Erythroblast (primary cell): ENCODE measurements at places on chromosomes 2 and 18.
A peak's percentile ranks its signal among the peaks of the same experiment; 100 is the strongest.

DNA sequence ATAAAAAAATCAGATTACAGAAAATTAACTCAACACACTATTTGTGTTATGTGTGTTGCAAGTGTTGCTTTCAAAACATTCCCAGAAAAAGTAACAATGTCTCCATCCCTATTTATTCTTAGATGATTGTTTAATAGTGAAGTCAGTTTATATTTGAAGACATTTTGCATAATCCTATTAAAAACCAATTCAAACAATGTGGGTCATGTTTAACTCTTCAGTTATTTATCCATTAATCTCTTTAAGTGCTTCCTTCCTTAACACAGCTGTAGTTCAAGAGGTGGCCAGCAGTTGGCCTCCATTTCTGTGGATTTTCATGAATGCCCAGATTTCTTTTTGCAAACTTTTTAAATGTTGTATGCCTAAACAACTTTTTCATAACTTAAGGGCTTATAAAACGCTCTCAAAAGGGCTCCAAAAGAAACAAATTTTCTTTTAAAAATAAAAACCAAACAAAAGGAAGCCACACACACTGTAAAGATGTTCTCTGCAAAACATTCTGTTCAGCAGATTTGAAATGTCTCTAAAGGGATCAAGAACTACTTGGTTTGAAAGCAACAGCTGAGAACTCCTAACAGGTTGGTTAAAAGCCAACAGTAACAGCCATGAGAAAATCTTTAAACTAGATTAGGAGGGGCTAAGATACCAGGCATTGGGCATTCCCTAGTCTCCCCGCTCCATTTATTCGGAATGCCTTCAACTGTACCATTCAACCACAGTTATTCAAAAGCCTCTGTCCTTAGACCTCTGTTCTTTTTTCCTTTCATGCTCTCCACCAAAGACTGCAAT, 71.5 kb downstream of the THADA start:
- DNase-seq = no peak

DNA sequence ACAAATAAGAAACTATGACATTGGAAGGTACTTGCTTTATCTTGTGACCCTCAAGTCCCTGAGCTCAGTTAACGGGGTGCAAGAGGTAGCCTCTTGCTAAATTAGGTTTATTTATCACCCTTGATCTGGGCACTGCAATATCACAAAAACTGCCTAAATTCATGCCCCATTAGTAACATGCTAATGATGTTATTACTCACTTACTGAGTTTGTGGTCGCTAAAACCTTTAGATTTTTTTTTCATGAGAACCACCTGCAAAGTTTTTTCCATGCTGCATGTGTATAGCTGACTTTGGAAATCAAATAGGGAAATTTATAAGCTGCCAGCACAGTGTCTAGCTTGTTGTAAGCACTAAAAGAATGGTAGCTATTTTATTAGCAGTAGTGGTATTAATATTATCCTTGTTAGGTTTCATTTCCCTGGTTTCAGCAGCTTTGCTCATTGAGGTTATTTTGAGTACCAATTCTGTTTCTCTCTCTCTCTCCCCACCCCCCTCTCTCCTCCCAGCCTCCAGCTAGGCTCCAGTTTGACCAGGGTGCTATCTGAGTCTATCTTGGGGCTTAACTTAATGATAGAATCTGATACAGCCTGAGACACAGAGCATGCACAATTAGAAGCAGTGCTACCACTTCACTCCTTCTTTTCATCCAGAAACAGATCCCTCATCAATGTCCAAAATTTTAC, 88.7 kb upstream of the ATP8B1 start:
- DNase-seq = no peak

DNA sequence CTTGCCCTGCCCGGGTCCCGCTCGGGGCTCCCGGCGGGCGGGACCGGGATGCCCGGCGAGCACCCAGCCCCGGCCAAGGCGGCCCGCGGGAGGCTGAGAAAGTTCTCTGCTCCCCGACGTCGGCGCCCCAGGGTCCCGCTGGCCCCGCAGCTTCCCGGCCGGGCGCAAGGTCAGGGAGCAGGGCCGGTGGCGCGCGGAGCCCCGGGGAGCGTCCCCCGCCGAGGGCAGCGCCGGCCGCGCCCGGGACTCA, 331 bp downstream of the SERPINE2 start:
- no peak for DNase-seq

- DNase-seq = no peak
Observed at GRCh38 chr2:100182494-100183361, 40.3 kb upstream of the AFF3 start.

GRCh38 chr2:28356095-28356911, 36.4 kb upstream of the FOSL2 start:
- DNase-seq = peak; percentile 95

- DNase-seq = no peak
Observed at GRCh38 chr2:39689272-39689841, 23.6 kb downstream of the TMEM178A start.

- peak; percentile 15 for DNase-seq
Observed at GRCh38 chr2:158034198-158034866, 67.3 kb upstream of the UPP2 start.

GRCh38 chr2:86768189-86768949, 22.3 kb downstream of the CD8A start:
- no peak for DNase-seq

- no peak for DNase-seq
Observed at GRCh38 chr18:57574866-57575265, 11.6 kb downstream of the FECH start.

DNA sequence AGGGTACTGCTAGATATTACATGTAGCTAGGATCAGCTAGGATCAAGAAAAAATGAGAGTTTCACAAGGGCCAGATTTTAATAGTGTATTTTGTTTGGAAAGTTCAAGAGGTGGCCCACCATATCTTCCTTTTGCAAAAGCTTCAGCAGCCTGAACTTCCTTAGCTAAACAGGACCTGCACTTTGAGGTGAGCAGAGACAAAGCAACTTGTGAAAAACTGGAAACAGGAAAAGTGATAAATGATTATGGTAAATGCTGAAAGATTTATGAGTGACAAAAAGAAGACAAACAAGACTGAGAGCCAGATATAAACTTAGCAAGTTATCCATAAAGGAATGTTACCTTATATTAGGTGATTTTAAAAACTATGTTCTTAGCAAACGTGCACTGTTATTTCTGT, 123.6 kb downstream of the ZNF521 start:
- DNase-seq = peak; percentile 44

DNA sequence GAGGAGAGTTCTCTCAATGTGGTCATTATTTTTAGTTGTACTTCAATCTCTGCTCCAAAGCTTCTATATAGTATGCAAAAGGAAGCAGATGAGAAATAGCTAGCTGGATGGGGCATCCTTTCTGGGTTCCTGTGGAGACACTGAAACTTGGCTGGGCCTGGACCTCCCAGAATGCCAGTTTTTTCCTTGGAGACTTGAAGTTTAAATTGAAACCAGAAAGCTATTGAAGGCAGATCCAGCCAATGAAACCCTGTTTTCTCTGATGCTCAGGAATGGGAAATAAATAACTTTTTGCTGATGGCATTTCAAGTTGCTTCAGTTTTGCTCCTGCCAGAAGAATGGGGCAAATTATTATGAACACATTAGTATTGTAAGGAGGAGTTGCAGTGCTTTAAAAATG, 2.9 kb downstream of the SETBP1 start:
- no peak for DNase-seq

DNA sequence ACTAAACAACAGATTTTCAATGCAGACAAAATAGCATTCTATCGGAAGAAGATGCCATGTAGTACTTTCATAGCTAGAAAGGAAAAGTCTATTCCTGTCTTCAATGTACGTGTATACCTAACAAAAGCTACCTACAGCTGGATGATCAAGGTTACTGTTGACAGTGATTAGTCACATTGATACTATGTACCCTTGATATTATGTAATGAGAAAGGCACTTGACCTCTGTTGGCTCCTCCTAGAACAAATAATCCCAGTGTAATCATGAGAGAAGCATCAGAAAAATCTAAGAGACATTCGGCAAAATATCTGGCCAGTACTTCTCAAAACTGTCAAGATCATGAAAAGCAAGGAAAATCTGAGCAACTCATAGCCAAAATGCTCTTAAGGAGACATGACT, 44.4 kb upstream of the LRRTM4 start:
- no peak for DNase-seq

DNA sequence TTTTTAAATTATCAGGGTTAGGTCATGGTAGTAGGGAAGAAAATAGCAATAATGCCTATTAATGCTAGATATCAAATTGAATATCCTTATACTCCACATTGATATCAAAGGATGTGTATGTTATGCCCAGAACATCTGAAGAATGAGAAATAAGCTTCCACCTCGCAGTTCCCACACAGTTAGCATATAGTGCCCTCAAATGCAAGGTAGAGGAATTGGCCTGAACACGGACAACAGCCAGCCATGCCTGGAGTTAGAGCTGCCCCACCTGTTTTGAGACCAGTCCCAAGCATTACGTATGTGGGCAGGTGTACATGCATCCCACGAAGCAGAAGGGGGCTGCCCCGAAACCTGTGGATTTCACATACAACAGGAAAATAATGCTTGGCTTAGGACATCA, 79.6 kb downstream of the SUMO1 start:
- DNase-seq = no peak

DNA sequence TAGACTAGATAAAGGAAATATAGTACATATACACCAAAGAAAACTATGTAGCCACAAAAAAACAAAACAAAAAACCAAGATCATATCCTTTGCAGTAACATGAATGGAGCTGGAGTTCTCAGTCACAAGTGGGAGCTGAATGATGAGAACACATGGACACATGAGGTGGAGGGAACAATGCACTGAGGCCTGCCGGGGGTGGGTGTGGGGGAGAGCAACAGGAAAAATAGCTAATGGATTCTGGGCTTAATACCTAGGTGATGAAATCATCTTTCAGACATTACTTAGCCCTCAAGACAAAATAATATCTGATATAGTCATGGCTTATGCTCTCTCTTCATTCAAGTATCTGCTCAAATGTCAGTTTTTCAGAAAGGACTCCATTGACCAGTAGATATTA, 930.6 kb downstream of the LRP1B start:
- no peak for DNase-seq

- no peak for DNase-seq
Observed at GRCh38 chr2:53130441-53130943, 637.1 kb upstream of the CHAC2 start.

DNA sequence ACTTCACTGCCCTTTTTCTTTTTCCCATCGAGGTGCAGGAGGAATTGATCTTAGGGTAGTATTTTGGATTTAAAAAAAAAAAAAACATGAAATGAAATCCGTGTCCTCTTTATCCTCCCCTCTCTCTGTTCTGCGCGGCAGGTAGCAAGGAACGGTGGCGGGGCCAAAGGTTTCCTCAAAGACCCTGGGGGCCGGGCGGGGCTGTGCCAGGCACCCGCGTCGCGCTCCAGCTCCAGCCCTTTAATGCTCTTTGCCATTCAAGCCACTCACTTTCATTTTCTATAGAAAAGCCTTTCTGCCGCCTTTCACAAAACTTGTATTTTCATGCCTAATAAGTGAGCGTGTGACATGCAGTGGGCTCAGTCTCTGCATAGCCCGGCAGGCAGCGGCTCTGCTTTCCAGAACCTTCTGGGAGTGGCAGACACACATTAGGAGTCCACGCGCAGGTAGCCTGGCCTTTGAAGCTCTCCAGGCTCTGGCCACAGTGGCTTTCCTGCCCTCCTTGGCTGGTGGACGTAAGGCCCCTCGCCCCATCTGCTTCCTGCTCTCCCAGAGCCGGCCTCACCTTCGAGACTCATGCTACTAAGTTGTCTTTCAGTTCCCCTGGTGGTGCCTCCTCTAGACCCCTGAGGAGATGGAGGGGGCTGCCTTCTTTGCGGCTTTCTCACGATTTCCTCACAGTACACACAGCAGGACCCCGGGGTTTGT, 41.7 kb downstream of the AGAP1 start:
- no peak for DNase-seq

DNA sequence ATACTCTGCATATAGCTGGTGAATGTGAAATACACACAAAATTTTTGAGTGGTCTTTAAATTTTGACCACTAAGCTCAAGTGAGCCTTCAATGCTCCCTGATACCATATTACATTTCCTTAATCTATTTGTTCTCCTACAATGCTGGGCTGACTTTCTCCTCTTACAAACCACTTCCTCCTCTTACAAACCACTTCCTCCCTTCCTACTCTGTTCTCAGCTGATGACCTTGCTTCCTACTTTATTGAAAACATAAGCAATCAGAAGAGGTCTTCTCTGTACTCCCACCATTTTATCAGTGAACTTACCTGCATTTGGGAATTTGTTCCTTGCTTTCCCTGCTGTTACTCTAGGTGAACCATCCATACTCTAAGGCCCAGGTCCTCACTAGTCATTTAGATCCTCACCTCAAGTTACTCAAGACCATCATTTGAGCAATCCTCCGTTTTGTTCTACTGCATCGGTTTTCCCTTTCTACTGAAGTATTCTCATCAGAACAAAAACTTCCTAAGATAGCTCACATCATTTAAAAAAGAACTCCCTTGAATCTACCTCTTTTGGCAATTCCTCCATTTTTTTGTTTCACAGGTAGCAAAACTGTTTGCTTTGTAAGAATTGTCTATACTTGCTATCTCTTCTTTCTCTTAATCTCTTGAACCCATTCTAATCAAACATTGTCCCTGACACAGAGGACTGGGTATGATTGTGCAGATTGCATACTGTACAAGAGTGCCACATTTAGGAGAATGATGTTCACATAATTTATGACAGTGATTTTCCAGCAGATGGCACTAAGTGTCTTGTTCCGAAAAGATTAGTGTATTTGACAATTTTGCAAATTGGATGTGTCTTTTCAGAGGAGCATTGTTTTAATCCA, 96.5 kb downstream of the EPB41L5 start:
- DNase-seq = peak; percentile 38

DNA sequence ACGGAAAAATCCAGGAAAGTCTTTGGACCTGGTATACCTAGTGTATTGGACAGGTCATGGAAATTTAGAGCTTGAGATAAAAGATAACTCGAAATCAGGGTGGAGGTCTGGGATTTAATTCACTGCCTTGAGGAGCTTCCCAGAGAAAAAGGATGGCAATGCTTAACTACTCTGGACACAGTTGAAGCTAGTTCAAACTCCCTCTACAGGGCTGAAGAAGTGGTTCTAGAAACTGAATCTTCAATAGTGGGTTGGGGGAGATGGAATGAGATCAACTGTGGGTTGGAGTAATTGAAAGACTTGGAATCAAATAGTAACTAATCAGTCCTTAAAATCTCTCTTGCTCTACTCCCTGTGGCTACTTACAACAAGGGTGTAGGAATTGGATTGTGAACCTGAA, 600.1 kb downstream of the IRS1 start:
- no peak for DNase-seq

- peak; percentile 22 for DNase-seq
Observed at GRCh38 chr2:112881217-112881985, 29.6 kb upstream of the IL37 start.

DNA sequence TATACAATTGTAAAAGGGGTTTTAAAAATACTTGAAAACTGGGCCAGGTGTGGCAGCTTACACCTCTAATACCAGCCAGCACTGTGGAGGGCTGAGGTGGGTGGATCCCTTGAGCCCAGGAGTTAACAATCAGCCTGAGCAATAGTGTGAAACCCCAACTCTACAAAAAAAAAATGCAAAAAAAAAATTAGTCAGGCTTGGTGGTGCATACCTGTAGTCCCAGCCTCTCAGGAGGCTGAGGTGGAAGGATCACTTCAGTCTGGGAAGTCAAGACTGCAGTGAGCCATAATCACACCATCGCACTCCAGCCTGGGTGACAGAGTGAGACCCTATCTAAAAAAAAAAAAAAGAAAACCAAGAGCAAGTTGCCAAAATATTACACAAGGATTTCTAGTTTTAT, 182.7 kb downstream of the UBE2E3 start:
- no peak for DNase-seq
